ENCODE measurements at places on chromosomes 11 and 22. TPM values are rescaled to one million over a fixed set of nuclear protein-coding genes. Genes with fewer than 3 reads are reported as not detected.

GRCh38 chr11:31421820-31422219 is 52.2 kb downstream of the DNAJC24 start:
- H3K4me1 ChIP-seq: no peaks in the 10 kb centered on the region
- no peaks in the 10 kb centered on the region for H3K27me3 ChIP-seq
- H3K27ac ChIP-seq: no peak overlapping the region
- H3K4me3 ChIP-seq: no peak overlapping the region

- H3K27ac ChIP-seq: no peak overlapping the region
- no peak overlapping the region for H3K4me3 ChIP-seq
- H3K27me3 ChIP-seq: no peaks in the 10 kb centered on the region
Measured at GRCh38 chr11:129992161-129992944, 10.3 kb downstream of the PRDM10 start.

- DNase-seq: peak; percentile 24
- H3K27ac ChIP-seq: no peak overlapping the region
- no peaks in the 10 kb centered on the region for H3K36me3 ChIP-seq
- H3K4me1 ChIP-seq: peaks cover 15% of the 10 kb centered on the region
Measured at GRCh38 chr11:61503135-61503770, 5.3 kb upstream of the LRRC10B start.

DNA sequence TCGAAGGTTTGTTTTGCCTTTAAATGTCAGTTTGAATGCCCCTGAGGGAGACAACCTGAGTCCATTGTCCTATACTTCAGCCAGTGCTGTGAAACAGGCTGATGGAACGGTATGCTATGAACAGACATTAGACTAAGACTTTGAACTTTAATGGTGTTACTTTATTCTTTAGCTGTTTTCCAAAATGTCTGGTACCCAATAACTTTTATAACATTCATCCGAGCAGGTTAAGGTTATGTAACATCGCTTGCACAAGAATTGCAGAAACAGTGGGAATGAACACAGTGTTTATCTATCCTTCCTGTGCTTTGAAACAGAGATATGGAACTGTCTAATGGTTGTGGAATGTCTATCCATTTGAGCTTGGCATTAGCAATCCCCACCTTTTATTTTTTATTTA is 12.5 kb upstream of the PTS start:
- H3K36me3 ChIP-seq: no peaks in the 10 kb centered on the region
- H3K4me3 ChIP-seq: no peak overlapping the region
- peaks cover 10% of the 10 kb centered on the region for H3K27me3 ChIP-seq
- DNase-seq: no peak

DNA sequence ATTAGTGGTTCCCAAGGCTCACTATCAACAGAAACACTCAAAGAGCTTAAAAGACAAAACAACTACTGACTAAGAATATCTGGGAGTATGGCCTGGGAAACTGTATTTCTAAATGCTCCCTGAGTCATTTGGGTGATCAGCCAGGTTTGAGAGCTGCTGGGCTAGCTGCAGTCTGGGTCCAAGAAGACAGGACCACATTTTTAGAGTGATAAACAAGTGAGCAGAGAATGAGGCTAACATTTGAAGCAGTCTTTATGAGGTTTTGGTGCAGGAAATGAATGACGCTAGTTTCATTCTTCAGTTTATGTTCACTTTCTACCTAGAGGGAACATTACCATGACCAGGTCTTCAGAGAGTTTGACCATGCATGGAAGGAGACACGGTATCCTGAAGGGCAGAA is 97.7 kb downstream of the TEAD1 start:
- no peaks in the 10 kb centered on the region for H3K36me3 ChIP-seq
- no peak overlapping the region for H3K4me3 ChIP-seq
- peaks cover 4% of the 10 kb centered on the region for H3K4me1 ChIP-seq
- DNase-seq: no peak
- H3K27me3 ChIP-seq: peaks cover 21% of the 10 kb centered on the region
- H3K27ac ChIP-seq: no peak overlapping the region

Gene FCHSD2
- 40.8 TPM for total RNA-seq

Gene RFPL3
- total RNA-seq: not detected

Gene ROBO4
- not detected for total RNA-seq
